H7 (cell line): ENCODE measurements at places on chromosomes 4 and X.

DNA sequence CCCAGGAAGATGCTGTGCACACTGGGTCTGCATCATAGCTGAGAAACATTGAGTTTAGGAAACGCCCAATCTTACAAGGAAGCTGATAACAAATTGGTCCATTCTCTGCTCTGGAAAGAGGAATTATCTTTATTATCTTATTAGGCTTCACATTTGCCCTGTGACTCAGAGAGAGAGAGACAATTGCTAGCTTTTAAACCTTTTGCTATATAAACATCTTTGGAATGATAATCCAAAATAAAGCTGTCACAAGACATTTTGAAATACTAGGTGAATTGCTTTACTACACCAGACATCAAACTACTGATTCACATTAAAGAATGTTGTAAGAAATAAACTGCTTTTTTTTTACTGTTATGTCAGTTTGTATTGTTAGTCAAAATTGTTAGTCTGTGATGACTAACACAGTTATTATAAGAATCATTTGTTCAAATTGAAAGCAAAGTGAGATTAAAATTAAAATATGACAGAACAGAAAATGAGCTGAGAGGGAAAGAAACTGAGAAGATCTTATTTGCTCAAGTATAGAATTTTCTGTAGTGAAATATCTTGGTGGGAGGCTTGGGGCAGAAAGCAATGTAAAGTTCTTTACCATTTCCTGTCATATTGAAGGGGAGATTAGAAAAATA lies 765.4 kb upstream of the PCDH10 start:
- no peak for DNase-seq

DNA sequence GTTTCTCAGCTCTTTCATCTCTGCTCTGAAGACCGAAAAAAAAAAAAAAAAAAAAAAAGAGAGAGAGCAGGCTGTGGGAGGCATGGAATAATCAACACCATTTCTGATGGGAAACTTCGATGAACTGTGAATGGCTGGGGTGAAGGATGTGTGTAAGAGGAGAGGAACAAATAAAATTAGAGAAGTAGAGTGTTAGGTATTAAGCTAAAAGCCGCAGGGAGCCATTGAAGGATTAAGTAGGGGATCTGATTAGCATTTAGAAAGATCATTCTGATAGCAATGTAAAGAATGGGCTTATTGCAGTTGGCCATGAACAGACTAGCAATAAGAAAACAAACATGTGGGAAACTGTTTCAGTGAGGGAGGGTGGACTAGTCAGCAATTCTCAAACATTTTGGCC lies 33.6 kb upstream of the JADE1 start:
- DNase-seq: no peak

GRCh38 chr4:161629694-161630441 lies 533.9 kb downstream of the FSTL5 start:
- DNase-seq: no peak

- DNase-seq: no peak
Measured at GRCh38 chrX:6382284-6382683, 152.6 kb downstream of the VCX3A start.
